ENCODE measurements at places on chromosomes 2 and 18. TPM values are rescaled to one million over a fixed set of nuclear protein-coding genes. Genes with fewer than 3 reads are reported as not detected.

Gene CDH20
- total RNA-seq: 0.13 TPM

Gene RAMP1
- total RNA-seq: 21.7 TPM

Gene KCNIP3
- total RNA-seq: 0.96 TPM

Gene DAW1
- 0.32 TPM for total RNA-seq

Gene FAM237A
- not detected for total RNA-seq

Gene LRRC30
- total RNA-seq: not detected

Gene GKN1
- total RNA-seq: not detected

Gene TXNL1
- 60.0 TPM for total RNA-seq

Gene DCTN1
- 78.5 TPM for total RNA-seq

Gene SDC1
- 12.1 TPM for total RNA-seq

Gene POTEC
- total RNA-seq: not detected

Gene CCDC85A
- total RNA-seq: not detected

Gene KLF11
- 5.7 TPM for total RNA-seq

Gene MC5R
- total RNA-seq: not detected

Gene ST3GAL5
- total RNA-seq: 7.8 TPM

Gene TMEM178A
- total RNA-seq: 1.8 TPM

Gene COA5
- 45.9 TPM for total RNA-seq

Gene CDH2
- total RNA-seq: 21.9 TPM

Gene PROM2
- 1.0 TPM for total RNA-seq

Gene ICA1L
- 4.9 TPM for total RNA-seq

Gene SPAST
- 11.4 TPM for total RNA-seq

Measured in epithelial cell of alveolus of lung (primary cell).